ENCODE measurements at places on chromosomes 12 and 14. TPM values are rescaled to one million over a fixed set of nuclear protein-coding genes. Genes with fewer than 3 reads are reported as not detected.

NDUFA9 gene
- total RNA-seq = 42.6 TPM

PSMB5 gene
- 166 TPM for total RNA-seq

ADAM20 gene
- 1.2 TPM for total RNA-seq

ARHGEF40 gene
- 24.7 TPM for total RNA-seq
